Effector memory CD8-positive, alpha-beta T cell (primary cell): ENCODE measurements at places on chromosomes 12 and 14.

GRCh38 chr12:51863363-51863932, 14.9 kb upstream of the FIGNL2 start:
- no peak for DNase-seq

- no peak for DNase-seq
Measured at GRCh38 chr14:66254038-66254437, 232.1 kb upstream of the CCDC196 start.

- no peak for DNase-seq
Measured at GRCh38 chr12:19222558-19222957, 93.0 kb downstream of the PLEKHA5 start.

- peak; percentile 62 for DNase-seq
Measured at GRCh38 chr14:106268013-106268727, 741.8 kb downstream of the TMEM121 start.

GRCh38 chr14:69480136-69480535, 4.4 kb upstream of the PLEKHD1 start:
- DNase-seq, result no peak

DNA sequence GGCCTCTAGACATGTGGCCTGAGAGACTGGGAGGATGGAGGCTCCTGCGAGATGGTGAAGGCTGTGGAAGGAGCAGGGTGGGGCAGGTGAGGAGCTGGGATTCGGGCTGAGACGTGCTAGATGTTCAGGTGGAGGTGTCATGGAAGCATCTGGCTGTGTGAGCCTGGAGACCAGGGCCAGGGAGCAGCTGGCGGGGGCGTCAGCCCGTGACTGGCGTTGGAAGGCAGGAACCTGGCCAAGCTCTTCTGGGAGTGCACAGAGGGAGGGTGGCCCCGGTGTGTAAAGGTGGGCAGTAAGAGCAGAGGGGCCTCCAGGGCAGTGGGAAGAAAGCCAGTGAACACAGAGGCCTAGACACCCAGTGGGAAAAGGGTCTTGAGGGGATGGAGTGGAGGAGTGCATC, 55.1 kb upstream of the RD3L start:
- no peak for DNase-seq

DNA sequence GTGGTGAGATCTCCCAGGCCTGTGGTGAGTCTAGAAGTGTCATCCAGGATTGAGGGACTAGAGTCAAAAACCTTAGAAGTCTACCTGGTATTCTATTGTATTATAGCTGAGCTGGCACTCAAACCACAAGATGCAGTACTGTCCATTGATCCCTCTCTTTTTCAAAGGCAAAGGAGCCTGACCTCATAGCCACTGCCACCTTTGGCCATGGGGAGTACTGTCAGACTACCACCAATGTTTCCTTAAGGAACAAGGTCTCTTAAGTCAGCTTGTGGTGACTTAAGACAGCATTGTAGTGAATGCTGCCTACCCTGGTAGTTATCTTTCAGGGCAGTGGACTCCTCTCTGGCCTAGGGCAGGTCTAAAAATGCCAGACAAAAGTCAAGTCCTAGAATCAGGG, 878.0 kb upstream of the MDGA2 start:
- DNase-seq, result no peak

DNA sequence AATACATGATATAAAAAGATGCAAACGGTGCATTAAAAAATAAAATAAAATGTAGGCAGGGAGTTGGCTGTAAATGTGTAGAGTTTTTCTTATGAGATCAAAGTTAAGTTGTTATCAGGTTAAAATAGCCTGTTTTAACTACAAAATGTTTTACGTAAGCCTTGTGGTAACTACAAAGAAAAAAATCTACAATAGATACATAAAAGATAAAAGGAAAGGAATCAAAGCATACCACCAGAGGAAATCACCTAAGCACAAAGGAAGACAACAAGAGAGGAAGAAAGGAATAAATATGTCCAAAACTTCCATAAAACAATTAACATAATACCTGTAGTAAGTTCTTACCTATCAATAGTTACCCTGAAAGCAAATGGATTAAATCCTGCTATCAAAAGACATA, 12.2 kb downstream of the NELL2 start:
- no peak for DNase-seq

GRCh38 chr14:106507354-106507753, 981.0 kb downstream of the TMEM121 start:
- no peak for DNase-seq

- no peak for DNase-seq
Measured at GRCh38 chr14:98721061-98721460, 550.9 kb downstream of the BCL11B start.

DNA sequence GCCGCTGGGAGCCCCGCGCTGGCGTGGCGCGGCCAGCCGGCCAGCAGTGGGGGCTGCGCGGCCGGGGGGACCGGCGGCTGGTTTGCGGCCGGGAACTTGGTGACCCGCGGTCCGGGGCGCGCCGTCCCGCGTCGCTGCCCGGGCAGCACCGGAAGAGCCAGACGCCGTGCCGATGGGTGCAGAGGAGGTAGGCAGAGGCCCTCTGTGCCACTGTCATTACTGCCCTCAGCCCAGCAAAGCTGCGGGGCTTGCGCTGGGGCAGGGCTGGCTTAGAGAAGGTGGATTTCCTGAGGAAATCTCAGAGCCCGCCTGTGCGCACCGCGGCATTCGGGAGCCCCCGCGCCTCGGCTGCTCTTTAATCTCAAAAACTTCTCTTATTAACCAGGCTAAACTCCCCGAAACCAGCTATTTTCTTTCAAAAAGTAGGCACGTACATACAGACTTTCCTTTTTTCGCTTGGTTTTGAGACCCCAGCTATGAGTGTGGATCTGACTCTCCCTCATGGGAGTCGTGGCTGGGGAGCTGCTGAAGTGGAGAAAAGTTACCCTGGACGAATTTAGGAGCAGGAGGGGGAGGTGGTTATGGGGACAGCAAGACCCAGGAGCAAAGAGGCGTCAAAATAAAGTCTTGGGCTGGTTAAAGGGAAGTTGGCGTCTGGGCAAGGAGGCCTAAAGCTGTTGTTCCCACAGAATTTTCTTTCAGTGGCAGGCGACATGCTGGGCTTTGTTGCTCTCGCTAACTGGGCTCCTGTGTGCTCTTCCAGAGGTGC, 802 bp downstream of the SUSD6 start:
- DNase-seq, result peak; percentile 38

DNA sequence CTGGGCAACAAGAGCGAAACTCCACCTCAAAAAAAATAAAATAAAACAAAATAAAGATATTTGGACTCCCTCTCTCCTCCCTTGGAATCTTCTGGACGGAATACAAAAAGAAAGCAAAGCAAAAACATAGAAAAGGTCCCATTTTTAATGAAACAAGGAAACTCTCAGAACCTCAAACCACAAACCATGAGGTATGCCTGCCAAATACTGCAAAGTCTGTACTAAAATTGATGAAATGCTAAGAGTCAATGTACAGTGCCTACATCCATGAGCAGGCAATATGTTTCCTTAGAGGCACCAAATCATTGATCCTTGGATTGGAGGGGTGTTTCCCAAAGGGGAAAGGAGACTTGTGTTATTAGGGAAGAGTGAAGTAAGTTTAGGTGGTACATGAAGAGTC, 8.2 kb upstream of the RPS6KA5 start:
- DNase-seq, result no peak

DNA sequence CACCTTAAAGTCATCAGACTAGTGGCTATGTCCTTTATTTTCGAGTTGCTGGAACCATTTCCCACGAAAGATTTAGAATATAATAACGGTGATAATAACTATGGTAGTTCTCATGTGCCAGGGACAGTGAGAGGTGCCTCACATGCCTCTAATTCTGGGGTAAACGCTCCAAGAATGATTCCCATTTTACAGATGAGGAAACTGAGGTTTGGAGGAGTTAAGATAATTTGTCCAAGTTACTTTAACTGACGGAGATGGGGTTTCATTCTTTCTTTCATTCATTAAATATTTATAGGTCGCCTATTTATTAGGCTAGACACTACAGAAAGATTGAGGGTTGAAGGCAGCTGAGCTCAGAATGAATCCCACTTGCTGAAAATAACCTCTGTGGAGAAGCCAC, 30.7 kb upstream of the FOS start:
- no peak for DNase-seq

DNA sequence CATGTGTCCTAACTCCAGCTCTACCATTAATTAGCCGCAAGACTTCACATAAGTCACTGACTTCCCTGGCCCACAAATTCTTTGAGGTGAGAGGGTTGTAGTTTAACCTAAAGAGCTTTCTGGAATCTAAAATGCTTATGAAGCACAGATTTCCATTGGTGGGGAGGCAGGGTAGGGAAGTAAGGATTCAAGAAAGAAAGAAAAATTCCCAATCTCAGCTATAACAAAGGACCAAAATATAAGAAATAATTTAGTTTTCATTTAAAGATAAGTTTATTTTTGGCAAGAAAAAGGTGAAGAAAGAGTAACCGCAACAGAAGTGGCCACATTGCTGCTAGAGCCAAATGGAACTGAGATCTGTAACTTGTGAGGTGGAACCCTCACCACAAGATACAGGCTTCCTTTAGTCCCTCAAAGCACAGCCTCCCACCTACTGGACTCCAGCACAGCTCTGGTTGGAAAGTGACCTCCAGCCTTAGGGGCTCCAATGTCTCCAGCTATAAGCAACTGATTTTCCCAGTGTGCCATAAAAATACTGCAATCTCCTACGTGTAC, 23.6 kb downstream of the DAD1 start:
- no peak for DNase-seq

DNA sequence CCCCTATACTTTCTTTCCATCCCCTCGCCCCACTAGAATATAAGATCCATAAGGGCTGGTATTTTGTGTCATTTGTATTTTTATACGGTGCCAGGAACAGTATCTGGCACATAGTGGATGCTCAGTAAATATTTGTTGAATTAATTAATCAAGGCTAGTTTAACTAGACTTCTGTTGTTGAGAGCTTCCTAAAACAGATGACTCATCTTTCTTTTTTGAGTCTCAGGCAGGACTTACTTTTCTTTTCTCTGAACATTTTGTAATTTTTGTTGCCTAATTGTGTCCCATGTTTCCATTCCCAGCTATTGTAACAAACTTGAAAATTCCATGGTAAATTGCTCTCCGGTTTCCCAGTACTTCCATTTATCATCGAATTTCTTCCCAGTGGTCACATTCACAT, 16.7 kb downstream of the STK38L start:
- DNase-seq, result no peak

GRCh38 chr14:101957406-101958234, 6.8 kb upstream of the DYNC1H1 start:
- DNase-seq, result no peak

- DNase-seq, result no peak
Measured at GRCh38 chr14:105192866-105193731, 12.0 kb upstream of the NUDT14 start.

DNA sequence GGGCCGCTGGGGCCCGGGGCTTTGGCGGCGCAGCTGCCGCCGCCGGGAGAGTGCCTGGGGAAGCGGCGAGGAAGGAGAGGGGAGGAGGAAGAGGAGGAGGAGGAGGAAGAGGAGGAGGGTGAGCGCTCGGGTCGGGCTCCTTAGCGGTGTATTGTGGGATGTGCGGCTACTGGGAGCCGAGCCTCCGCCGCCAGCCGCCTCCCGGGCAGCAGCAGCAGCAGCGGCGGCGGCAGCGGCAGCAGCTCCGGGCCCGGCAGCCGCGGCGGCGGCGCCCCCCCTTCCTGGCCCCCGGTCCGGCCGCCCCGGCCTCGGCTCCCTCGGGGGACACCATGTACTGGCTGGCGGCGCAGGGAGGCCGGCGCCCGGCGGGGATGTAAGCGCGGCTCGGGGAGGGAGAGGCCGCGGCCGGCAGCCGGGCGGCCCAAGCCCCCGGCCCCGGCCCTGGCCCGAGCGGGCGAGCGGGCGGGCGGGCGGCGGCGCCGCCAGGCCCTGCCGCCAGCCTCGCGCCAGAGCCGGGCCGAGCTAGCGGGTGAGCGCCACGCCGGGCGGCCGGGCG, at the start of gene SETD1B:
Gene SETD1B (plus strand): TSS at position 149 of the 556 bp plus-strand sequence. CDS start 729 bp downstream, outside the sequence.
- DNase-seq, result no peak

GRCh38 chr14:51666826-51667225, 15.1 kb downstream of the FRMD6 start:
- no peak for DNase-seq

- DNase-seq, result no peak
Measured at GRCh38 chr12:132430838-132431774, 58.8 kb upstream of the FBRSL1 start.

DNA sequence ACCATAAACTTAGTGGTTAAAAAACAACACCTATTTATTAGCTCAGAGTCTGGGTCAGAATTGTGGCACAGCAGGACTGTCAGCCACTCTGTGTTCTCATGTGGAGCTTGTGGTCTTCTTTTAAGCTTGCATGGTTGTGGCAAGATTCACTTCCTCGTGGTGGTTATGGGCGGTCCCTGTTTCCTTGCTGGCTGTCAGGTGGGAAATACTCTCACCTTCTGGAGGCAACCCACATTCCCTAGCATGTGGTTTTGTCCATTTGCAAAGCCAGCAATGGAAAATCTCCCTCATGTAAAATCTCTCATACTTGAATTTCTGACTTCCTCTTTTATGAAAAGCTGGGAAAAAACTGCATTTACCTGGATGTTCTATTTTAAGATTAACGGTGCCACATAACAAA, 229.8 kb downstream of the ALX1 start:
- DNase-seq, result no peak

DNA sequence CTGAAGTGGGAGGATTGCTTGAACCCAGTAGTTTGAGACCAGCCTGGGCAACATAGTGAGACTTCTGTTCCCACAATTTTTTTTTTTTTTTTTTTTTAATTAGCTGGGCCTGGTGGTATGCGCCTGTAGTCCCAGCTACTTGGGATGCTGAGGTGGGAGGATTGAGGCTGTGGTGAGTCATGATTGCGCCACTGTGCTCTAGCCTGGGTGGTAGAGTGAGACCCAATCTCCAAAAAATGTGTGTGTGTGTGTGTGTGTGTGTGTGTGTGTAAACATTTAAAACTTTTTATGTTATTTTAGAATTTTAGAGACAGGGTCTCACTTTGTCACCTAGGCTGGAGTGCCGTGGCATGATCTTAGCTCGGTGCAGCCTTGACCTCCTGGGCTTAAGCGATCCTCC, 6.8 kb downstream of the PPP1R36 start:
- DNase-seq, result no peak

DNA sequence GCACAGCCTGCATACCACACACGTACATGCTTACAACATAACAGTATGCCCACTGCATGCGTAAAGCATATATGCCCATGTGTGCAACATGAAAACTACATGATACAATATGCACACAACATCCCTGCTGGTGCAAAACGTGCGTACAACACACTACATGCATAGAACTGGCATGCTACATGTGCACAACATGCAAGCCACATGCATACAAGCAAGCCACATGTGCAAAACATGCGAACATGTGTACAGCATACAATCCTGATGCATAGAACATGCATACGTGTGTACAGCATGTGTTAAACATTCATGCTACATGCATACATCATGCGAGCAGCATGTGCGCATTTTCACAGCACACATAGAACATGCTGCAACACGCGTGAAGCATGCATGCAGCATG, 8.4 kb upstream of the TMTC1 start:
- no peak for DNase-seq
